ENCODE measurements at places on chromosomes 3 and 15.

DNA sequence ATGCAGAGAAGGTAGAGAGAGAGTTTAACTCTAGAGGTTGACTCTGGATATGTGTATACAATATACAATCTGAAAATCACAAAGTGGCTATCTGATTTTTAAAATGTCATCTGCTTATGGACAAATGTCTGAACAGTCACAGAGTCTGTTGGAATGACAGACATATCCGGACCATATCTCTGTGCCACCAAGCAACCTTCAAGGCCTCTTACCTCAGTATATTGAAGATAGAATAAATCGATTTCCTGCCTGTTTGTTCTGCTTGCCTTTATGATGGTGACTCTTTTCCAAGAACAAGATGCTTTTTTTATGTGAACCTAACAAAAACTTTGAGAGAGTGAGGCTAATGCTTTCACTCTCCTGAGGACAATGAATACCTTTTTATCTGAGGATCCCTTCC lies 151.1 kb downstream of the RBPMS2 start:
- DNase-seq: no peak

- DNase-seq: no peak
Observed at GRCh38 chr15:31801152-31801551, 229.2 kb upstream of the CHRNA7 start.

DNA sequence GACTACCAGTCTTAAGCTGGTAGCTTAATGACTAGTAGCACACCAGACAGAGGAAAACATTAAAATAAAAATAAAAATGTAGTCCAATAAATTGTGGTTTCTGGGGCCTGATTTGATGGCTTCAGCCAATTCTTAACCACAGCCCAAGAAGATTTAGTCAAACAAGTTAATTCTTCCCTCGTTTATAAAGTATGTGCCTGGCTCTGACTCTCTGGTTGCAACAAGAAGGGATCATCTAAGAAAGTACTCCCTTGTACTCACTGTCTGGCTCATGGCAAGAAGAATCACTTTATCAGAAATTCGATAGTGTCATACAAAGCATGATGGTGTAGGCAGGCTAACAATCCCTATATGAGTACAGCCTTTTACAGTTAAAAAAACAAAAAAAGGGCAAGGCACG lies 141.9 kb downstream of the P3H2 start:
- DNase-seq: no peak

- DNase-seq: no peak
Observed at GRCh38 chr3:9278085-9278484, 28.6 kb upstream of the SRGAP3 start.

GRCh38 chr15:86021281-86022264 lies 58.1 kb upstream of the AGBL1 start:
- DNase-seq: no peak

Measured in RCC 7860 (cell line).